ENCODE measurements at places on chromosomes 3 and 15.

- no peak for DNase-seq
These were observed 36.4 kb upstream of the BOC start for GRCh38 chr3:113174801-113175485.

GRCh38 chr15:100464888-100465287, 63.9 kb downstream of the CERS3 start:
- DNase-seq, result no peak

DNA sequence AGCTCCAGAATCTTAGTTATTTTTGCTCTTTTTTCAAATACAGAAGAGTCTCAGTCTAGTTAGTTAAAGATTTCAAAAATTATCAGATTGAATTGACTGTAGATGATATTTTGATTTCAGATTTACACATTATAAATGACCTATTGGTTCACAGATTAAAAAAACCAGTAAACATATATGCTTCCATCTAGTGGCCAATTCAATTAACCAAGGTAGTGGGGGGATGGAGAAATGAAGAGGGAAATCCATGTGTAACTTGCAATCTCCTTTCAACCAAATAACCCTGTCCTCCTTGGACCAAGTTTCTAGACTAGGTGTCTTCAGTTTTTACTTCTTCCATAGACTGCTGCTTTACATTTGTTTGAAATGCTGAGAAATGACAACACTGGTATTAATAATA, 789.8 kb downstream of the ROBO1 start:
- DNase-seq, result no peak

- DNase-seq, result no peak
These were observed 32.9 kb upstream of the MTMR10 start for GRCh38 chr15:31024330-31024729.

GRCh38 chr3:31399271-31399670, 133.5 kb upstream of the STT3B start:
- DNase-seq, result no peak
